ENCODE measurements at places on chromosomes 16 and 17. TPM values are rescaled to one million over a fixed set of nuclear protein-coding genes. Genes with fewer than 3 reads are reported as not detected.
A peak's percentile ranks its signal among the peaks of the same experiment; 100 is the strongest.

DNA sequence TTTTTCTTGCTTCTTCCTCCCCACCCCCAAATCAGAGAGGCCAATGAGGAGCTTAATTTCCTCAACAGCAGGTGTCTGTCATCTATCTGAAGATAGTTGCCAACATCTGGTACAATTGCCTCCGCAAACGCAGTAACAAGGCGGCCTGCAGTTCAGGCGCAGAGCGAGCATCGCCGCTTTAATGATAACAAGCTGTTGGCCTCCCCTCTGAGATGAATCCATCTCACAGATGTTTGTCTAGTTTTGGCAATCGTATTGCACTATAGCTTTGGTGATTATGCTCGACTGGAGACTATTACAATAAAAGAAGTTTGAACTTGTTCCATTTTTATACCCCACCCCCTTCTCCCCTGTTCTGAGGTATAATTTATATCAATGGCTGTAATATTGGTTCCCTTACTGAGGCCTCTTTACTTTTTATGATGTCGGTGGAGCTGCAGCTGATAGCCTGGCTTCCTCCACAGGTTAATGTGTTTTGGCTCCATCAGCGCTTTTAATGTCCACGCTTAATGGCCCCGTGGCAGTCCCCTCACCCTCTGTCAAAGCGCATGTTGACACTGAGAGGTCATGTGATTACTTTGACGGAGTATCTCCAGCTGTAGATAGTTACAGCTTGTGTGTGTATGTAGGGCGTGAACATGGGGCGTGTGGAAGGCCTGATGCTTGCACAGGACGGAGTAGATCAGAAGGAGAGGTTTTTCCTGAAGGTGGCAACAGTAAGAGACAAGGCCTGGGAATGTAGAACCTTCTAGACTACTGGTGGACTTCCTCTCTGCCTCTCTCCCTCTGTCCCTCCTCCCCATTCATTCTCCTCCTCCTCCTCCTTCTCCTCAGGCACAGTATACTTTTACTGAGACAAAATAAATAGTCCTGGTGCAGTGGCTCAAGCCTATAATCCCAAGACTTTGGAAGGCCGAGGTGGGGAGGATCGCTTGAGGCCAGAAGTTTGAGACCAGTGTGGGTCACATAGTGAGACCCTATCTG is 164.7 kb downstream of the MSI2 start:
- no peaks in the 10 kb centered on the region for H3K27me3 ChIP-seq
- DNase-seq: no peak
- no peak overlapping the region for H3K27ac ChIP-seq
- peaks cover 10% of the 10 kb centered on the region for H3K4me1 ChIP-seq
- no peaks in the 10 kb centered on the region for H3K36me3 ChIP-seq

GRCh38 chr16:8708536-8708935 is 34.1 kb downstream of the ABAT start:
- no peaks in the 10 kb centered on the region for H3K27me3 ChIP-seq
- DNase-seq: no peak
- H3K27ac ChIP-seq: no peak overlapping the region
- H3K4me3 ChIP-seq: no peak overlapping the region

- H3K27ac ChIP-seq: no peak overlapping the region
- no peaks in the 10 kb centered on the region for H3K36me3 ChIP-seq
- H3K4me3 ChIP-seq: no peak overlapping the region
- H3K4me1 ChIP-seq: no peaks in the 10 kb centered on the region
- DNase-seq: no peak
Measured at GRCh38 chr17:51955245-51955644, 203.3 kb downstream of the CA10 start.

DNA sequence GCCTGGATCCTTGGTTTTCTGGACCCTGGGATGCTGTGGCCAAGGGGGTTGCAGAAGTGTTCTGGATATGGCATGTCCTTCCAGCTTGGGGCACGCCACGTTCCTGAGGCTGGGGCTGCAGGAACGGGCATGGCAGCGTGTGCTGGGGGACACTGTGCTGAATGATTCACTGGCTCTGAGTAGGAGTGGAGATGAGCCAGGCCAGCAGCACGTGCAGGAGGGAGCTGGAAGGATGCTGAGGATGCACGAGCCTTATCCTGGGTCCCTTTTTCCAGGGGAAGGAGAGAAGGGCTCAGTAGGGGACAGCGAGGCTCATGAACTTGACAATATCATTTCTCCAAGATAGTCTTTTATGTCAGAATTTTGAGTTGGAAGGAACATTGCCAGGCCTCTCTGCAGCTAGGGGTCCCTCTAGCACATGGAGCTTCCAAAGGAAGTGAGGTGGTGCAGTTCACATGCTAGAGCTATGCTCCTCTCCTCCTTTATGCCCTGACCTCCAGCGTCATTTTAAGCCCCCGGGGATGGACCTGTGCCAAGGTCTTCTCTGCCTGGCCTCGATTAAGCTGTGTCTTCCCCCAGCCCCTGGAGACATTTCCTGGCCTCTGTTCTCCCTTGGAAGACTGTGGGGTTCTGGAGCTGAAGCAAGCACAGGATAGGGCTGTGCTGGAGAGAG is 125.9 kb downstream of the OR1D5 start:
- H3K4me3 ChIP-seq: no peak overlapping the region
- peaks cover 3% of the 10 kb centered on the region for H3K4me1 ChIP-seq
- peaks cover 10% of the 10 kb centered on the region for H3K36me3 ChIP-seq
- no peak for DNase-seq
- no peak overlapping the region for H3K27ac ChIP-seq
- no peaks in the 10 kb centered on the region for H3K27me3 ChIP-seq

- H3K27ac ChIP-seq: no peak overlapping the region
- no peak overlapping the region for H3K4me3 ChIP-seq
- H3K36me3 ChIP-seq: no peaks in the 10 kb centered on the region
- H3K27me3 ChIP-seq: peaks cover 3% of the 10 kb centered on the region
Measured at GRCh38 chr17:42920922-42921321, 20.3 kb downstream of the G6PC1 start.

- peak overlapping the region; percentile 95 for H3K27ac ChIP-seq
- H3K4me1 ChIP-seq: peaks cover 87% of the 10 kb centered on the region
- peak; percentile 83 for DNase-seq
- peak overlapping the region; percentile 28 for H3K4me3 ChIP-seq
- H3K27me3 ChIP-seq: no peaks in the 10 kb centered on the region
Measured at GRCh38 chr17:40321961-40322357, 13.0 kb downstream of the RARA start.

DNA sequence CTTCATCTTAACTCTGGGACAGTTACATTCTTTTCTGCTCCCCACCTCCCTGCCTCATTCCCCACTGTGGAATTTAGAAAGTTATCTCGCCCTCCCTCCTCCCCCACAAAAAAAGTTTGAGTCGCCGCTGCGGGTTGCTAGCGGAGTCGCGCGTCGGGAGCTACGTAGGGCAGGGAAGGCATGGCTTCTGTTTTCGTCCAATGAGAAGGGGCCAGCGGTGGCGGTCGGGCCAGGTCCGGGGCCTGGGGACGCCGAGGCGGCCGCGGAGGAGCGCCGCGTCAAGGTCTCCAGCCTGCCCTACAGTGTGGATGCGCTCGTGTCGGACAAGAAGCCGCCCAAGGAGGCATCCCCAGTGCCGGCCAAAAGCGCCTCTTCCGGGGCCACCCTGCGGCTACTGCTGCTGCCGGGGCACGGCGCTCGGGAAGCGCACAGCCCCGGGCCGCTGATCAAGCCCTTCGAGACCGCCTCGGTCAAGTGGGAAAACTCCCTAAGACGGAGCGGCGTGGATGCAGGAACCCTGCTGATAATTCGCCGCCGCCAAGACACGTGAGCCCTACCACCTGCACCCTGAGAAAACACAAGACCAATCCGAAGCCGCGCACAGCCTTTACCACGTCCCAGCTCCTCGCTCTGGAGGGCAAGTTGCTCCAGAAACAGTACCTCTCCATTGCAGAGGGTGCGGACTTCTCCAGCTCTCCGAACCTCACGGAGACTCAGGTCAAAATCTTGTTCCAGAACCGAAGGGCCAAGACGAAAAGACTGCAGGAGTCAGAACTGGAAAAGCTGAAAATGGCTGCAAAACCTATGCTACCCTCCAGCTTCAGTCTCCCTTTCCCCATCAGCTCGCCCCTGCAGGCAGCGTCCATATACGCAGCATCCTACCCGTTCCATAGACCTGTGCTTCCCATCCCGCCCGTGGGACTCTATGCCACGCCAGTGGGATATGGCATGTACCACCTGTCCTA is 8.9 kb downstream of the OR4D1 start:
- no peaks in the 10 kb centered on the region for H3K36me3 ChIP-seq
- peaks cover 7% of the 10 kb centered on the region for H3K4me1 ChIP-seq
- peak overlapping the region; percentile 44 for H3K4me3 ChIP-seq
- peak; percentile 80 for DNase-seq
- peak overlapping the region; percentile 75 for H3K27ac ChIP-seq
- peaks cover 22% of the 10 kb centered on the region for H3K27me3 ChIP-seq

GRCh38 chr16:4902038-4902437 is 34.9 kb downstream of the PPL start:
- H3K4me3 ChIP-seq: no peak overlapping the region
- H3K27me3 ChIP-seq: no peaks in the 10 kb centered on the region
- no peaks in the 10 kb centered on the region for H3K4me1 ChIP-seq
- no peak overlapping the region for H3K27ac ChIP-seq
- no peaks in the 10 kb centered on the region for H3K36me3 ChIP-seq

- H3K4me1 ChIP-seq: peaks cover 86% of the 10 kb centered on the region
- no peaks in the 10 kb centered on the region for H3K27me3 ChIP-seq
- H3K4me3 ChIP-seq: no peak overlapping the region
- H3K36me3 ChIP-seq: no peaks in the 10 kb centered on the region
- H3K27ac ChIP-seq: no peak overlapping the region
- DNase-seq: no peak
Measured at GRCh38 chr16:74578433-74578832, 28.5 kb downstream of the GLG1 start.

GRCh38 chr17:21242780-21243515 is 10.3 kb downstream of the NATD1 start:
- no peak overlapping the region for H3K27ac ChIP-seq
- H3K27me3 ChIP-seq: no peaks in the 10 kb centered on the region
- no peak overlapping the region for H3K4me3 ChIP-seq
- H3K36me3 ChIP-seq: peaks cover 11% of the 10 kb centered on the region

DNA sequence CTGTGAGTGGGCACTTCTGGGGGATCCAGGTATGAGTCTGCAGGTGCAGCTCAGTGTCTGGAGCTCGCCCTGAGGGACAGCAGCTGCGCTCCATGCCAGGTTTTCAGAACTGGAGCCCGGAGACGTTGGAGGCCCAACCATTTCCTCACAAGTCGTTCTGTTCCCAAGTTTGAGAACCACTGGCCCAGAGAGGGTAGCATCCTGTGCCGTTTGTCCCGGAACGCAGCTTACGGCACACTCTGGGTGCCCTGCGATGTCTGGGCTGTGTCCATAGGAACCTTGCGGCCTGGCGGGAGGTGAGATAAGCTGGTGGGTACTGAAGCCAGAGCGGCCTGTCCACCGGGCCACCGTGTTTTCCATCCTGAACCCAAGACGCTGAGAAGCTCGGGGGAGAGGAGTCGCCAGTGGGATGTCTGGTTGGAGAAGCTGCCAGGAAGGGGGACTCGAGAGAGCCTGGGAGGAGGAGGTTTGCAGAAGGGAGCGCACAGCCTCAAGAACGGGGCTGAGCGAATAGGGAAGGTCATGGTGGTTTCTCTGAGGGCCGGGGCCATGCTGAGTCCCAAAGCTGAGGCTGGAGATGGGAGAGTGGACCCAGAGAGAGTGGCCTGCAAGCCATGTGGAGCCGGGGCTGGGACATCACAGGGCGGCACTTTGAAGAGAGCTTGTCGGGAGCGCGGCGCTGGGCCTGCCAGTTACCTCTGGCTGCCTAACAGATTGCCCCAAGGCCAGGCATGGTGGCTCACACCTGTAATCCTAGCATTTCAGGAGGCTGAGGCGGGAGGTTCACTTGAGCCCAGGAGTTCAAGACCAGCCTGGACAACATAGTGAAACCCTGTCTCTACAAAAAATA is 211.0 kb upstream of the GSE1 start:
- H3K4me3 ChIP-seq: no peak overlapping the region
- H3K27me3 ChIP-seq: no peaks in the 10 kb centered on the region
- H3K27ac ChIP-seq: no peak overlapping the region
- DNase-seq: peak; percentile 53

DNA sequence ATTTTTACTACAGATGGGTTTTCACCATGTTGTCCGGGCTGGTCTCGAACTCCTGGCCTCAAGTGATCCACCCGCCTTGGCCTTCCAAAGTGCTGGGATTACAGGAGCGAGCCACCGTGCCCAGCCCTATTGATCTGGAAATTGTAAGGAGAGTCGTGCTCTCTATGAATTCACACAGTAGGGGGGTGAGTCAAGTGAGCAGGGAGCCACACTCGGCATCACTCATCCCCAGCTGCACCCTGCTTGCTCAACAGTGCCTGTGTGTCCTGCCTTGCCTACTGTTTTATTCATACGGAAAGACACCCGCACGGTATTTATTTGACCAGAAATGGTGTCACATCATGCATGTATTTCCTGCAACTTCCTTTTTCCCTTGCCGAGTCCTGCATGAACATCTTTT is 157.2 kb upstream of the FOXF1 start:
- DNase-seq: no peak
- no peaks in the 10 kb centered on the region for H3K36me3 ChIP-seq
- no peaks in the 10 kb centered on the region for H3K4me1 ChIP-seq
- H3K4me3 ChIP-seq: no peak overlapping the region

GRCh38 chr16:71384073-71384724 is 25.7 kb downstream of the CALB2 start:
- H3K4me1 ChIP-seq: no peaks in the 10 kb centered on the region
- H3K36me3 ChIP-seq: no peaks in the 10 kb centered on the region
- no peak for DNase-seq
- no peak overlapping the region for H3K27ac ChIP-seq
- H3K4me3 ChIP-seq: no peak overlapping the region
- H3K27me3 ChIP-seq: peaks cover 6% of the 10 kb centered on the region

The OTOP3 gene
- polyA plus RNA-seq: not detected

The NDUFAF8 gene
- polyA plus RNA-seq: 57.6 TPM

The KDM6B gene
- 4.0 TPM for polyA plus RNA-seq

The CMTM1 gene
- polyA plus RNA-seq: 0.15 TPM

The HID1 gene
- 23.8 TPM for polyA plus RNA-seq

The KRT12 gene
- not detected for polyA plus RNA-seq

The KRT16 gene
- polyA plus RNA-seq: 0.19 TPM

The CTRB1 gene
- 2.7 TPM for polyA plus RNA-seq

The MARVELD3 gene
- 0.06 TPM for polyA plus RNA-seq

The CDH8 gene
- under 0.01 TPM for polyA plus RNA-seq

The BCO1 gene
- not detected for polyA plus RNA-seq

The SDK2 gene
- 1.00 TPM for polyA plus RNA-seq

The MYOCD gene
- polyA plus RNA-seq: 0.29 TPM

Data from spleen (tissue), 13 donors.